Camera-type eye (tissue), 1 donor: ENCODE measurements at places on chromosomes 5 and 9. TPM values are rescaled to one million over a fixed set of nuclear protein-coding genes. Genes with fewer than 3 reads are reported as not detected.

The SMIM33 gene
- not detected for total RNA-seq

The ANKH gene
- total RNA-seq, result 50.7 TPM

The TMOD1 gene
- 13.4 TPM for total RNA-seq

The AQP7 gene
- total RNA-seq, result not detected

The PCDHGC3 gene
- total RNA-seq, result 79.3 TPM

The BTNL8 gene
- not detected for total RNA-seq

The C5orf58 gene
- total RNA-seq, result not detected

The SLIT3 gene
- total RNA-seq, result 32.4 TPM

The MCC gene
- total RNA-seq, result 127 TPM

The C9orf50 gene
- 0.71 TPM for total RNA-seq

The MFAP3 gene
- 129 TPM for total RNA-seq

The MAST4 gene
- 25.5 TPM for total RNA-seq

The SLC4A9 gene
- not detected for total RNA-seq

The CMYA5 gene
- 39.5 TPM for total RNA-seq

The ITK gene
- 0.44 TPM for total RNA-seq

The FCN2 gene
- total RNA-seq, result not detected

The SLC45A2 gene
- 6.4 TPM for total RNA-seq

The GARIN3 gene
- not detected for total RNA-seq

The SLC34A1 gene
- total RNA-seq, result not detected

The FST gene
- total RNA-seq, result 11.4 TPM

The IFNA2 gene
- not detected for total RNA-seq

The JAK2 gene
- total RNA-seq, result 33.5 TPM

The NMUR2 gene
- total RNA-seq, result 0.22 TPM

The WHRN gene
- total RNA-seq, result 16.6 TPM

The BARHL1 gene
- not detected for total RNA-seq

The STK32A gene
- total RNA-seq, result 17.7 TPM

The CAPSL gene
- total RNA-seq, result not detected

The PAPPA gene
- total RNA-seq, result 7.4 TPM

The SGCD gene
- 46.4 TPM for total RNA-seq

The ZCCHC7 gene
- 31.3 TPM for total RNA-seq

The ANKRD31 gene
- total RNA-seq, result 1.5 TPM

The HACD4 gene
- total RNA-seq, result 5.1 TPM
